ENCODE measurements at places on chromosomes 16 and 17.
A peak's percentile ranks its signal among the peaks of the same experiment; 100 is the strongest.

DNA sequence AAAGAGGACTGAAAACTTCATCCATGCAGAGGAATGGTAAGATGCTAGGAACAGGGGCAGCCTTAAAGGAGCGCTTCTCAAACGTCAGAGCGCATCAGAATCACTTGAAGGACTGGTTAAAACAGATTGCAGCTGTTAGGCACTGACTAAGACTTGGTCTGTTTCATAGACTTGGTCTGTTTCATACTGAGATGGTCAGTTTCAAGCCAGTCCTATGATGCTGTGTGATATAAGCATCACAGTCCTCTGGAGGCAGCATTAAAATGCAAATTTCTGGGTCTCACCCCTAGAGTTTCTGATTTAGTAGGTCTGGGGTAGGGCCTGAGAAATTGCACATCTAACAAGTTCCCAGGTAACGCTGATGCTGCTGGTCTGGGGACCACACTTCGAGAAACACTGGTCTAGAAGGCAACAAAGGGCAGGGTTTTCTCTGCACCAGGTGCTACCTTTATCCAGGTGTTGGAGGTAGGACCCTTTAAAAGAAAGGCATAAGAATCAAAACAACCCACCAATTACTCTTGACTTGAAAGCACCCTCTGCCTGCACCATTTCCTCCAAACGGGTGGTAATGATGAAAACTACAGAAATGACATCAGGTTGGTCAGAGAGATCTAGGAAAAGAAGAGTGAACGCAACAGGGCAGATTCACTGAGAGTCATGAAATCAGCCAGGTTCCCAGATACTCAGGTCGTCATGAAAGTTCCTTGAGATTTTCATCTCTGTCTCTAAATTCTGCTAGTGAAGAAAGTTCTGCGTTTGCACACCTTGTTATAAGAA, 95.0 kb upstream of the RCVRN start:
- DNase-seq, result no peak

GRCh38 chr16:74682556-74682955, 15.9 kb upstream of the RFWD3 start:
- DNase-seq, result no peak

DNA sequence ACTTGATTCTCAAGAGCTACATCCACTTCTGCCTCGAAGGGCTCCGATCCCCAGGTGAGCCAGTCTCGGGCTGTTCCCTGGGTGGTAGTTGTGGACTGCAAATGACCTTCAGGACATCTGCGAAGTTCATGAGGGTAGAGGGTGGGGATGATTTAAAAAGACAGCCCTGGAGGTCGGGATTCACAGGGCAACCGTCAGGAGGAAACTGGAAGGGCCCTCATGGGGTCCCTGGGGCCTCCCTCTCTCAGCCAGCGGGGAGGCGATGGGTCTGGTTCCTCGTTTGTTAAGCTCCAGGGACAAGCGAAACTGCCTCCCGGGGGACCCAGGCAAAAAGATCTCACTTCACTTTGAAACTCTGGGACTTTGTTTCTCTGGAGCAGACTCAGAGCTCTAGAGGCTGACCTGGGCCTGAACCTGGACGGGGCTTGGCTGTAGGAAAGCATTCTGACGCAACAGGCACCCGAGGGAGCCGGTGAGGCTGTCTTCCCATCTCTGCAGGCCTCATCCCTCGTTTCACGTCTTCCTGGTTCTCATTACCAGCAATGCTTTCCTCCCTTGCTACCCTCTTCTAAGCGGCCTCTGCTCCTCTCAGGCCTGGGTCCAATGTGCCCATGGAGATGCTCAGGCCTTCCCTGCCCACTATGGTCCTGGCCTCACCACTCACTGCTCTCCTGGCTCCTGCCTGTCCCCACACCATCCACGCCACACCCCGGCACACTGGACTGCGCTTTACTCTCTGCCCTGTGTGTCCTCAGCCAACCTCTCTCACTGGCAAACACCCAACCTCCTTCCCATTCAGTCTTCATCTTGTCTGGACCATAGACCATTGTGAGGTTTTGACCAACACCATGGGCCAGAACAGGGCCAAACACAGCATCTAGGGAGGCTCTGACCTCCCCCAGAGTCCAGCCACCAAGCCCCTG, 214.2 kb upstream of the TNRC6C start:
- DNase-seq, result no peak

- DNase-seq, result no peak
Measured at GRCh38 chr16:79874391-79874790, 273.9 kb upstream of the MAF start.

DNA sequence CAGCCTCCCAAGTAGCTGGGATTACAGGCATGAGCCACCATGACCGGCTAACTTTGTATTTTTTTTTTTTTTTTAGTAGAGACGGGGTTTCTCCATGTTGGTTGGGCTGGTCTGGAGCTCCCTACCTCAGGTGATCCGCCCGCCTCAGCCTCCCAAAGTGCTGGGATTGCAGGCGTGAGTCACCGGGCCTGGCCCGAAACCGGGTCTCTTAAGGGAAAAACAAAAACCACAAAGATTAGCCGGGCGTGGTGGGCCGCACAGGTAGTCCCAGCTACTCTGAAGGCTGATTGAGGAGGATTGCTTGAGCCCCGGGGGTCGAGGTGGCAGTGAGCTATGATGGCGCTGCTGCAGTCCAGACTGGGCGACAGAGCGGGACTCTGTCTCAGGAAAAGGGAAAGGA, 19.9 kb upstream of the RBL2 start:
- no peak for DNase-seq

- DNase-seq, result no peak
Measured at GRCh38 chr17:73091770-73092522, 542 bp downstream of the SLC39A11 start.

DNA sequence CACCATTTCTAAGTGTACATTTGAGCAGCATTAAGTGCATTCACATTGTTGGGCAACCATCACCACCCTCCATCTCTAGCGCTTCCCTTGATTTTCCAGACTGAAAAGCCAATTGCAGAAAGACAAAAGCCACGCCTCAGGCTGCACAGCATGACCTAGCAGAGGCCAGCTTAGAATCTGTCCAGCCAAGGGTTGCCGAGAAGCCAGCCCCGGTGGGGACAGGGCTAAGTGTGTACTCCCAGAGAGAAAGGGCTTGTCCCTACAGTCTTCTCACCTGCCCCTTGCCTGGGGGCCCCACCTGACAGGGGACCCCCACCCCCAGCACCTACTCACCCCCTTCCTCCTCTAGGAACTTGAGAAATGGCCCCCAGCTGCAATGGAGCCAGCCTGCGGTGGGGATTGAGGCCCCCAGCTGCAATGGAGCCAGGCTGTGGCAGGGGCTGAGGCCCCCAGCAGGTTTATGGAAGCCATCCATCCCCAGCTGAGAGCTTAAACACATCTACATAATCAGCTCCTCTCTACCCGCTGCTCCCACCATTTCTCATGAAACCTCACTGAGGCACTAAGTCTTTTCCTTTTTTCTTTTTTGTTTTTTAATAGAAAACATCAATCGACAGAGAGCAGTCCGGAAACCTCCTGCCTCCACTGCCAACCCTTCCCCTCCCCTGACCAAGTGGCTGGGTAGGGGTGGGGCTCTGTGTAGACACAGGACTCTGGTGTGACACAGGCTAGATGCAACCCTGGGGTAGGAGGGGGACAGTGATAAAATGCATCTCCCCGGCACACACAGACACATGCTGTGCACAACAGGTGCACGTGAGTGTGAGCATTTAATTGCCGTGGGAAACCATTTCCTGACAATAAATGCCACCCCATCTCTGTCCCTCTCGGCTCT, 77.9 kb downstream of the CCT6B start:
- no peak for DNase-seq

GRCh38 chr16:85659805-85660511, 28.8 kb downstream of the GINS2 start:
- DNase-seq, result peak; percentile 32

DNA sequence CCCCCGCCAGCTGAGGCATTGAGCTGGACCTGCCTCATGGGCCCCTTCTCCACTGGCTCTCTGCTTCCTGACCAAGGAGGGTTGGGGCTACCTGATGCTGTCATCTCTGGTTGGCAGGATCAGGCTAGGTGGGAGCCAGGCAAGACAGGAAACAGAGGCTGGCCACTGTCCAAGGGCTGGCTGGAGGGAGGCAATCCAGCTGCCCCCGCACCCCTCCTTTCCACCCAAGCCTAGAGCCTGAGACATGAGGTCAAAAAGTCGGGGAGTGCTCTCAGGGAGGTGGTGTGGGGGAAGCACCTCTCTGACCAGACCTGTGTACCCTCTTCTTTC, 14.5 kb downstream of the NGFR start:
- no peak for DNase-seq

- DNase-seq, result no peak
Measured at GRCh38 chr16:73794994-73795393, 501.6 kb upstream of the PSMD7 start.

- DNase-seq, result no peak
Measured at GRCh38 chr17:43530288-43531081, 15.7 kb downstream of the ETV4 start.

DNA sequence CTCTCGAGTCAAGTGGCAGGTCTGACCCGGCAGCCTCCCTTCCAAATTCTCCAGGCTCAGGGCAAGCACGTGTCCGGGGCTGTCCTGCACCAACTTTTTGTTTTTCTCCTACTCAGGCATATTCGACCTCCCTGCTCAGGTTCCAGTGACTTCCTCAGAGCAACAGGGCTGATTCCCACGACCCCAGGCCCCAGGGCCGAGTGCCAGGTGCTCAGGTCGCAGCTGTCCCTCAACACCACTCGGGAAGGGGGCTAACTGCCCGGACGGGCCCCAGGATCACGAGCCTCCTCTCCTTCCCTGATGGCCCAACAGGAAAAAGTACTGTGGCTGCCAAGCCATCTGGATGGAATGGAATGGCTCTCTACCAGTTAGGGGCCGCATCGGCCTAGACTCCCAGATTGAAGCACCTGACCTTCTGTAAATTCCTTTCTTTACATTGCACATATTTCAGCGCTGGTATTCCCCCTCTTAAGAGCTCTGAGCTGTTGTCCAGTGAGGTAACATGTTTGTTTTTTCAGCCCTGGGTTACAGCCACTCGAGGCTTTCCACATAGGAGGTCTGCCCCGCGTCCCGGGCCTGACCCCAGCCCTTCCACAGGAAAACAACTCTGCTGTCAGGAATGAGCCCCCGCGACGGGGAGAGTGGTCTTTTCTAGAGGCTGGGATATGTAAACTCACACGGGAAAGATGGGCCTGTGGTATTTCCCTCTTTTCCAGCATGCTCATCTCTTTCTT, 25.0 kb downstream of the NXN start:
- no peak for DNase-seq

- DNase-seq, result no peak
Measured at GRCh38 chr16:68644715-68645493, at the start of gene CDH3. TSS of gene CDH3 (plus strand) at chr16:68645310. CDS start at chr16:68645380, 70 bp downstream.

DNA sequence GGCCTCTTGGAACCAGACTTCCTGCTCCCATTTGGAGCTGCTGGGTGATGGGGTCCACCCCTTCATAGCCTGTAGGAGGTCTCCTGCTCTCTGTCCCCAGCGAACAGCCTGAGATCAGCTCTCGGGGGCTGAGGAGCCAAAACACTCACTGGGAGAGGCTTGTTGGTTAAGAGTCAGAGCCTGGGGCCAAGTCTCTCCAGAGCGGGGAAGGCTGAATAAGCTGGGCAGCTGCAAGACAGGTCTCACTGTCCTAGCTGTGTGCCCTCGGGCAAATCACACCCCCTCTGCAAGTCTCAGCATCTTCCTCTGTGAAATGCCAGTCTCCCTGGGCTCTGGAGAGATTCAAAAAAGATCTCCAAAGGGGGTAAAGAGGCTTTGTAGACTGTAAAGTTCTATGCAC, 174.6 kb downstream of the WSCD1 start:
- DNase-seq, result no peak

DNA sequence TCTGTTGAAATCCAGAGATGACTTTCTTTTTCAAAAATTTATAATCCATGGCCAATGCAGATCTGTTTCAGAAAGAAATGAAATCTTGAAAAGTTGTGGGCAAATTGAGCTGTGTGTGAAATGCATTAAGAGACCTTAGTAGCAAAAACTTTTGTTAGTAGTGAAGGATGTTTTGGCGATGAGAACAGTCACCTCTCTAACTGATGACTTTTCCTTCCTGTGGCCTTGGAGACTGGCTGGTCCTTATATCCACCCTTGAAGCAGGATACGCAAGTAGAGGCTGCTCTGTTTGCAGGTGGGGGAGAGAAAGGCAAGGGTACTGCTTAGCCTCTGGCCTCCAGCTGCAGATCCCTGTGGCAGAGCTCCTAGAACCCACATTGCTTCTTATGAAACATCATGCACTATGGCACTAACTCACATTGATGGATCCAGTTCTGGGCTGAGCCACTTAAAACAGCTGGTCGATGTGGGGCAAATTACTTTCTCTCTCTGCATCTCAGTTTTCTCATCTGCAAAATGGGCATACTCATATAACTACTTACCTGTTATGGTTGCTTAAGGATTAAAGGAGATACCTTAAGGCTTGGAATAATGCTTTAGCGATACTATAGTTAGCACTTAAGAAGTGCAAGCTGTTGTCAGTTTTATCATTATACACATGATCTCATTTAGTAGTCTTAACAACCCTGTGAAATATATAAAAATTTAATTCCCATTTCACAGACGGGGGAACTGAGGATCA, 89.3 kb downstream of the SDR42E1 start:
- DNase-seq, result no peak
